ENCODE measurements at places on chromosomes 7 and 10.

DNA sequence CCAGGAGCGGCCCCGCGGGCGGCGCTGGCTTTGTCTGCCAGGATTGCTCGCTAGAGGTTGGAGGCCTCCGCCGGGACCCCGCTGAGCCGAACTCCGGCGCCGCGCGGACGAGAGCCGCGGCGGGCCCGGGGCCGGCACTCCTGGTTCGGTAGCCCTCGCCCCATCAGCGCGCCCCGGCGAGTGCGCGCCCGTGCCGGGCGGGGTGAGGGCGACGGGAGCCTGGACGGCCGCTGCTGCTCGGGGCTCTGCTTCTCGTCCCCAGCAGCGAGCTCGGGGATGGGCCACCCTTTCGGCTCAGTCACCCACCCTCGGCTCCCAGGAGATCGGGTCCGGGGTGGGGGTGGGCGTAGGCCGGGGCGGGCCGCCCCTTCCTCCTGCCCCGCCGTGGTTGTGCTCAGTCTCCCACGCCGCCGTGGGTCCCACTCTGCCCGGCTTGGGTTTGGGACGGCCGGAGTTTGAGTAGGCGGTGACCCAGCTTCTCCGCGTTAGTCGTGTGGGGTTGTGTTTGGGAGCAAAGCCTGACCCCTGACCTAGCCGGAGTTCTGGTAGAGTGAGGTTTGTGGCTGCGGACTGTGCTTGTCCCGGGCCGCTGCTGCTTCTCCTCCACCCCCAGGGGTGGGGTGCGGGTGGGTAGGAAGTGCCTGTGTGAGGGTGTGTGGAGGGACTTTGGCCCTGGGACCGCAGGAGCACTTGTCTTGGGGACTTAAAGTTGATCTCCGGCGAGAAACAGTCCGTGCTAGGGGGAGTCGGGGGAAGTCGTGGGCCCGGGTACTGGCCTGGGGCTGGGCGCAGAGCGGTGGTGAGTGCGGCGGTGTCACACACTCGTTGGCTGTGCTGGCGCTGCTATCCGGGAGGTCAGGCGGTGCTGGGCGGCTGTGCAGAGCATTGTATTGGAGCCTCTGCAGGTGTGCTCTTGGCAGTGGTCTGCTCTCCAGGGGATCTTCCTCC, 677 bp downstream of the TSPAN14 start:
- no peak for DNase-seq

DNA sequence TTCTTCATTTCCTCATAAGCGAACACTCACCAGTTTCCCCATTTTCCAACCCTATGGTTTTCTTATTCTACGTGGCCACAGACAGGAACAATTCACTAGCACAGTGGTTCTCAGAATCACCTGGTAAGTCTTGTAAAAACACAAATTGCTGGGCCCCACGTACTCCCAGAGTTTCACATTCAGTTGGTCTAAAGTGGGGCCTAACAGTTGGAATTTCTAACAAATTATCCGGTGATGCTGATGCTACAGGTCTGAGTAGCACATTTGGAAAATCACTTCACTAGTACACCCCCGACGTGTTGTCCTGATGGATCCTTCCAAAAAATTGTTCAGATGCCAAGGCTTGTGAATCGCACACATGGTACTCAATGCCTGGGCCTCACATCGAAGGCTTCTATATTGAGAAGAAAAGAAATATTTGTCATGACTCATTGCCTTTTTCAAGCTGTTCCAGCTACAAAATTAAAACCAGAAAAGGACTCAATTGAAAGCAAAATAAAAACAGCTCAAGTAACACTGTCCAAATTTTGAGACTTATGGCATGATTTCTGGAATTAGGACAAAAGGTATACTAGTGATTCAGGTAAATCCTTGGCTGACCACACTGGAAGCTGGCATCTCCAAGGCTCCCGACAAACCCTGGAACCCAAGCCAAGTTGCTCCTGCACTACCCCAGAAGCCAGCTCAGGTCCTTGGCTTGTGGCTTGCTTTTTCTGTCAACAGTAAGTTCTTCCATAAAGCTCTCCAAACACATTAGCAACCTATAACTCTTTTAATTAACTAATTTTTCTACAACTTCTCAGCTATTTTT, 12.9 kb upstream of the VIM start:
- DNase-seq = no peak

GRCh38 chr10:103044942-103045489, 126.9 kb downstream of the CNNM2 start:
- no peak for DNase-seq

DNA sequence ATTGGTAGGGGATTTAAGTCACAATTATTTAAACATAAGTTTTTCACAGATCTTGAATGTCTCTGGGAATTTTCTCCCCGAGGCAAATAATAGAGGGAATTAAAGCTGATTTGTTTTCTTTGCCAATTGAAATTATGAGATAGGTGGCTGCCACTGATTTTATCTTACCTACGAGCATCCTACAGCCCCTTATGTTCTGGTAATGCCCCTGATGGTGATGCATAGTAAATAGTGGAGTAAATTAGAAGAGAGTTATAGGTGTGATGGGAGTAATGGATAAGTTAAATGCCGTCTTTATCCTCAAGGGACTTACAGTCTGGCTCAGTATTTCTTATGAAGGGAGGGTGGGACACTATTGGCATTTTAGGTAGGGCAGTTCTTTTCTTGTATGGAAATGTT, 58.1 kb downstream of the HDAC9 start:
- DNase-seq = no peak

- no peak for DNase-seq
Observed at GRCh38 chr10:95056744-95057363, 12.4 kb downstream of the CYP2C8 start.

DNA sequence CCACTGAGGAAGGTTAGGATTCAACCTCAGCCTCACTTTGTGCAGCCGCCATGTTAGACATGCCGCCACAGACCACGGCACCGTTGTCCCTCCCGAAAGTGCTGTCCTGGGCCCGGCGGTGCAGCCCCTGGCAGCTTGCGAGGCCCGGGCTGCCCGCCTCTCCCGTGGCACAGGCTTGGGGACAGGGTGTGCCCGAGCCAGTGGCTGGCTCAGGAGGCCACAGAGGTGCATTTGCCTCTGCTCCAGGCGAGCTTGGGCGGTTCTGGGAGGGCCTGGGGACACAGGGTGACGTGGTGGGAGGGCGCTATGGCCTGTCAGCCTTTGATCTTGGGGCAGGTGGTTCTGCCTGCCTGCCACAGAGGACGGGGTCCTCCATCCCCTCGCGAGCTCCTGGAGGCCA, 41.1 kb downstream of the NKX6-2 start:
- no peak for DNase-seq

DNA sequence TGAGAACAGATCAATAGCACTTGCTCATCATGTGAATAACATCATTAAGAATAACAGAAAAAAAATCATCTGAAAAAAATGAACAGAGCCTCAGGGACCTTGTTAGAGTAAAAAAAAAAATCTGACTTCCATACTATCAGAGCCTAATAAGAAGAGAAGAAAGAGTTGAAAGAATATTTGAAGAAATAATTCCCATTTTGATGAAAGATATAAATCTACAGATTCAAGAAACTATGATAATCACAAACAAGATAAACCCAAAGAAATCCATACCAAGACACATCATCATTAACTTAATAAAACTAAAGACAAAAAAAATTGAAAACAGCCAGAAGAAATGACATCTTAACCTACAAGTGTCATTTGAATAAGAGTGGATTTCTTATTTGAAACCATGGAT, 134.4 kb downstream of the BMS1 start:
- DNase-seq = no peak

DNA sequence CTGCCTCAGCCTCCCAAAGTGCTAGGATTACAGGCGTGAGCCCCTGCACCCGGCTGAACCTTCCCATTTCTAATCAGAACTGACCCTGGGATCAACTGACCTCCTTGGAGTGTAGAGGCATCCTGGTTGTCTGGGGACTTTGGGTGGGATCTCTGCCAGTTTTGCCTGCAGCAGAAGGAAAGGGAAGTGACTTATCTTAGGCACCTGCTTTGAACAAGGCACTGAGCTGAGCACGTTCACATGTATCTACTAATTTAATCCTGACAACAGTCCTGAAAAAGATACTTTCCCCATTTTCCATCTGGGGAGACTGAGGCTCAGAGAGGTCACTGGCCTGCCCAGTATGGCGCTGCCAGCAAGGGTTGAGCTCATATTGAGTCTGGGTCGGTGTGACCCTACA, 153.4 kb downstream of the CUX1 start:
- no peak for DNase-seq
